ENCODE measurements at places on chromosomes 7 and 10.

DNA sequence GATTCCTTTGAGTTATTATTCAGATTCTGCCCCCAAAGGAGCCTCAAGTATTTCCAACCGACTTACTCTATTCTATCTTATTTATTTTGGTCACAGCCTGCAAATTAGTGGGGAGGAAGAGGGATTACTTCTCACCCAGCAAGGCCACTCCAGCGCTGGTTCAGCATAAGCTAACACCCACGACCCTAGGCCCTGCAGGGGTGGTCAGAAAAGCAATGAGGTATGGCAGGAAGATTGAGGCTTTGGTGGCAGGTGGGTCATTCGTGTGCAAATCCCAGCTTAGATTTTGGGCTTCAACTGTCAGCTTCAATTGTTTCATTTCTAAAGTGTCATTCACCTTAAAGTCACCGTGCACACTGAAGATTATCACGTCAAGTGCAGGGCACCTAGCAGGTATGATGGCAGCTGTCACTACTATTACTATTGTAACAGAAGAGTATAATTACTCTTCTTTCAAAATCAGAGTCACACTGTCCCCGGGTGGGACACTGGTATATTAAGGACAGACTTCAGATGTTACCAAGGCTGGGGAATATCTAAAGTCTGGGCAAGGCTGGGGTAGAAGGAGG, 48.8 kb upstream of the OPTN start:
- DNase-seq: no peak

DNA sequence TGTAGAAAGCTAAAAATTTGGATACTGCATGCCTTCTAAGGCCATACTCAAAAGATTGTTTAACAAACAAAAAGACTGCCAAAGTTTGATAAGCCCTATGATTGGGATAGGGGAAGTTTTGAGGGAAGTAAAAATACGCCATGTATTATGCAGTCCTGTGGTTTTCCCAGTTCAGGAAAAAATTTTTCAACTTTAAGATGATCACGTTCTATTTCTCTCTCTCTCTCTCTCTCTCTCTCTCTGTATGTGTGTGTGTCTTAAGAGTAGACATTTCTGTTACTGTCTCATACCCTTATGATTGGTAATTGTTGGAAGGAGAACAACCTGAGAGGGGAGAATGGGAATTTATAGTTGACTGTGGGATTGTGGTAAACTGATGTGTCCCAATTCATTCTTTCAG, 69.1 kb upstream of the CYP26C1 start:
- no peak for DNase-seq

GRCh38 chr10:42112331-42113157, 525.8 kb downstream of the ZNF33B start:
- no peak for DNase-seq

DNA sequence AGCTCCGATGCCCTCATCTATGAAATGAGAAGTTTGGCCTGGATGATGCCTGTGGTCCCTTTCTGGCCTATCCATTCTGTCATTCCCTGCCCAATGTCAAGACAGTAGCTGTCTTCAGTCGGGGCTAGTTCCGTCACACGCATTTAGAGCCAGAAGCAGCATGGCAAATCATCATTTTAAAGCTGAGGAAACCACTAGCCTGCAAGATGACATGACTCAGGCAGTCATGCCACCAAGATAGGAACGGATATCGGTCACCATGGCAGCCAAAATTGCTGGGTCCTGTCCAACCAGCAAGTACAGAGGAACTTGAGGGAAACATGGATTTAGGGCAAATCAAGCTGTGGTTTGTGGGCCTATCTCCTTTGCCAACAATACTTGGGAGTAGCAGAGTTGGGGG, 64.5 kb upstream of the MRLN start:
- no peak for DNase-seq

GRCh38 chr10:12631787-12632562, 282.6 kb downstream of the CAMK1D start:
- no peak for DNase-seq

DNA sequence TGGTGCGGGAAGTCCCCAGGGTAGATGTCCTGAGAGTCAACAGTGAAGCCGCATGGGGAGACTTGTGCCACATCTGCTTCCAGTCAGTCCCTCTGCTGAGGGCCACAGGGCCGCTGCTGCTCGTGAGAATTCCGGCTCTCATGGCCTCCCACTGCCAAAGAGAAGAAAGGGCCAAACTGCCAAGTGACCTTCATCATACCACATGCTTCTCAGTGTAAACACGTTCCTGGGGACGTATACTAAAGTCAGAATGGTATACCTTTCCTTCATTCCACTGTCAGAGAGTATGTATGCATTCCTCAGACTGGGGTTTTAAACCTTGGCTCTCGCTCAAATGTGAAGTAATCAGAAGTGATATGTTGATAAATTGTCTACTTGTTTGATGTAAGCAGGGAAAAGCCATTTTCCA, 52.8 kb upstream of the SEC61G start:
- DNase-seq: peak; percentile 26

DNA sequence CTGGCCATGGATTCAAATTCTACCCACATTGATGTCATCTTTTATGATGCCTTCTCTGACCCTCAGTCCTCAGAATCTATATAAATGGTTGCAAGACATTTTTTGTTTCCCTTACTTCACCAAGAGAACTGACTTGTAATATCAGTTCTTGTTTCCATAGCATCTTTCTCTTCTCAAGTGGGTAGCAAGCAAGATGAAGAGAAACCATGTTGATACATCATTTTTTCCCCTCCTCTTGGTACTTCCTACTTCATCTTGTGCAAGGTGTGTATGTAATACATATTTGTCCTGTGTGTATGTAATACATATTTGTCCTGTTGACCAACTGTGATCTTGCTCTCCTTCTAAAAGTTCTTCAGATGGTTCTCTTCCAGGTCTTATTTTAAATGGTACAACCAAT, 348.6 kb downstream of the PTEN start:
- DNase-seq: no peak

- peak; percentile 48 for DNase-seq
Measured at GRCh38 chr7:28069807-28070206, 110.8 kb downstream of the JAZF1 start.

GRCh38 chr7:113268757-113269156, 150.4 kb upstream of the SMIM30 start:
- no peak for DNase-seq

- DNase-seq: no peak
Measured at GRCh38 chr7:129069021-129069420, 14.1 kb upstream of the TNPO3 start.

GRCh38 chr7:2566890-2567678, 8.3 kb downstream of the IQCE start:
- peak; percentile 74 for DNase-seq

GRCh38 chr7:44375926-44376342, 50.5 kb upstream of the CAMK2B start:
- DNase-seq: no peak

DNA sequence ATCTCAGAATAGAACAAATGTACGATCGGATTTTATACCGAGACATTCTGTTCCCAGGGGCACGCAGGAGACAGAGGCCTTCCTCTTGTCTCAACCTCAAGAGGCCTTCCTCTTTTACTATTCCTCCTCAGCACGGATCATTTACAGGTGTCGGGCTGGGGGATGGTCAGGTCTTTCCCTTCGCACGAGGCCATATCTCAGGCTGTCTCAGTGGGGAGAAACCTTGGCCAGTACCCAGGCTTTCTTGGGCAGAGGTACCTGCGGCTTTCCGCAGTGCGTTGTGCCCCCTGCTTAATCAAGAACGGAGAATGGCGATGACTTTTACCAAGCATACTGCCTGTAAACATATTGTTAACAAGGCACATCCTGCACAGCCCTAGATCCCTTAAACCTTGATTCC, 44.2 kb downstream of the FANK1 start:
- DNase-seq: no peak

GRCh38 chr10:44415121-44415520, 30.2 kb upstream of the CXCL12 start:
- no peak for DNase-seq

DNA sequence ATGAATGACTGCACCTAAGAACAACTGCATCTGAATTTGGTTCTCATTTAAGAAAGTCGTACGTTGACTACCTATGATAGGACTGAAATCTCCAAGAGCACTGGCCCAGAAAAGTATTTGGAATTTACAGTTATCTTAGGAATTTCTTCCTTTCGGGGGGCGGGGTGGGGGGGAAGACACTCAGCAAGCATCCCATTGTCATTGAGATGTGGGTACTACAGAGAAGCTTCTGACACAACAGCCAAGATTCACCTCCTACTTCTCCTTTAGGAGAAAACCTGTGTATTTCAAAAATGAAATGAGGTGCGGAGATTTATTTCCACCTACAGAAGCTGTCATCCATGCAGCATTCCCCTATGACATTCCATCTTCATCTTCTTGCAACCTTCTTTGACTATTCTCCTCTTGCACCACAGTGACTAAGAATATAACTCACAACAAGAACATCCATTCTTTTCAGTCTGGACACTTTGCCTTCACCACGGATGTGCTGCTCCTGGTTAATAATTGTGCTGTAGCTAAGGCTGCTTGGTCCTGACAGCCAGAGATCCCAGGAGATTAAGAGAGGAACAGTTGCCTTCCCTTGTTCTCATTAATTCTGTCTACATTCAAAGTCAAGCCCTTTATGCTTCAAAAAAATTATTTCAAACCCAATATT, 98.4 kb upstream of the FRMD4A start:
- no peak for DNase-seq

DNA sequence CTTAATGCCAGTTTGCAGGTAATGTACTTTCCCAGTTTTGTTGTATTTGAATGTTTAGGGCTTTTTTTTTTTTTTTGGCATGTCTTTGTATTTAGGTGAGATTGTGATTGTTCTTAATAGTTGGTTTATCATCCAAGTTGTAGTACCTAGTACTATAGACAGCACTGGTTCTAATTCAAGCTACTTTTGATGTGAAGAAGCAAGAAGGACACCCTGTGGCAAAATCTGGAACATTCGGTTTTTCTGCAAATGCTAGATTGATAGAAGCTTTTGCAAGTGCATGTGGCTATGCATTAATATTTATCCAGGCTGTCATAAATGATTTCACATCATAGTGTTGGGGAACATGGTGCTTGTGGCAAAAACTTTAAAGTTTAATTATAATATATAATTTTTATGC, 248.9 kb downstream of the FOXP2 start:
- no peak for DNase-seq

DNA sequence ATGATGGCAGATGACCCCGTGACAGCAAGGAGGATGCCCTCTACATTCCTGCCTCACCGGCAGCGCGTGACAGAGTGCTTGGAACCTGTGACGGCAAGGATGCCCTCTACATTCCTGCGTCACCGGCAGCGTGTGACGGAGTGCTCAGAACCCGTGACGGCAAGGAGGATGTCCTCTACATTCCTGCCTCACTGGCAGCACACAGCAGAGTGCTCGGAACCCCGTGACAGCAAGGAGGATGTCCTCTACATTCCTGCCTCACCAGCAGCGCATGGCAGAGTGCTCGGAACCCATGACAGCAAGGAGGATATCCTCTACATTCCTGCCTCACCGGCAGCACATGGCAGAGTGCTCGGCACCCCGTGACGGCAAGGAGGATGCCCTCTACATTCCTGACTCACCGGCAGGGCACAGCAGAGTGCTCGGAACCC, 231.0 kb downstream of the DIP2C start:
- DNase-seq: no peak

DNA sequence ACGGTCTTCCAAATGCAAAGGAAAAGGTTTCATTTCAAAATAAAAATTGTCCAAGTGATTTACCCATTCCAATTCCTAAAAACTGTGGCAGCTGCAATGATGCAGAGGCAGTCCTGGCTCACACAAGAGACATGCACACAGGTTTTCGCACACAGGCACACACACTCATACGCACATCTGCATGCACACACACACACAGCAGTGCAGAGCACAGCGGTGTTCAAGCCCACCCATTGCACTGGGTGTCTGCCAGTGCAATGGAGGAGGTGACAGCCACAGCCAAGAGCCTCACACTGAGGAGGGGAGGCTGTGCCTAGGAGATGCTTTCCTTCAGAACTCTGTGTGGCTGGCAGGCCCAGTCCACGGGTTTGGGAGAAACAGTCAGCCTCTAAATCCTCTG, 123.7 kb downstream of the SLIT1 start:
- no peak for DNase-seq

- DNase-seq: no peak
Measured at GRCh38 chr7:71633551-71634008, 501.6 kb downstream of the GALNT17 start.

- DNase-seq: no peak
Measured at GRCh38 chr7:30178748-30179436, 44.1 kb downstream of the MTURN start.

DNA sequence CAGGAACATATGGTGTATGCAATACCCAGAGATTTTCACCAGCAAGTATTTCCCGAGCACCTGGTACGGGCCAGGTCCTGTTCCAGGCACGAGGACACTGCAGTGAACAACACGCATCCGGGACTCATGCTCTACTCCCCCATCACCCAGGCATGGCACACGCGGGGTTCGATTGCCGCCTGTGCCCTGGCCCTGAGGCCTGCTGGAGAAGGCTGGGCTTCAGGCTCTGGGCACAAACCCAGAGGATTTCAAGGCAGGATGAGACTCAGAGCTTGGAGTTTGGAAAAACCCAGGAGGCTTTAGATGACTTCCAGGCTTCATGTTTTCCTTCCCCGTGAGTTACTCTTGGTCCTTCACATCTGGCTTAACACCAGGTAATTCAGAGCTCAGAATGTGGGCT, 143.5 kb downstream of the NEURL1 start:
- no peak for DNase-seq

GRCh38 chr7:101373812-101374614, 11.3 kb downstream of the COL26A1 start:
- no peak for DNase-seq

DNA sequence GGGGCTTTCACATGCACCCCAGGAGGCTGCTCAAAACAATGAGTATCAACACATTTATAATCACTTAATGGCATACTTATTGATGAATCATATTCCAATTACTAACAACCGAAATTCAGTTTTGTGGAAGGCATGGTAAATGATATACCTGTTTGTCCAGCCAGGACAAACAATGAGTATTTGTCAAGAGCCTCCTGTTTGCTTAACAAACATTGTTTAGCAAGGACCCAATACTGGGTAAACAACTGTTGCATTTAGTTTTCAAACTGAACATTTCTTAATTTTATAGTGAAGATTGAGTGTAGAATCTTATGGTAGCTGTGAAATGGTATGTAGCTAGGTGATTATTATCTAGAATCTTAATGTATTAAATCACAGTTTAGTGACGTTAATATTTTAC, 473.7 kb downstream of the ATRNL1 start:
- no peak for DNase-seq
